ENCODE measurements at places on chromosomes 6 and 20. TPM values are rescaled to one million over a fixed set of nuclear protein-coding genes. Genes with fewer than 3 reads are reported as not detected.

Gene RAB44
- not detected for polyA plus RNA-seq

Gene JPH2
- not detected for polyA plus RNA-seq

Gene MRPS18A
- 39.6 TPM for polyA plus RNA-seq

Gene WFDC10B
- polyA plus RNA-seq: not detected

Gene MCCD1
- not detected for polyA plus RNA-seq

Gene SLC16A10
- polyA plus RNA-seq: 3.7 TPM
